Renal cortical epithelial cell (primary cell): ENCODE measurements at places on chromosomes 7 and 10. TPM values are rescaled to one million over a fixed set of nuclear protein-coding genes. Genes with fewer than 3 reads are reported as not detected.

DNA sequence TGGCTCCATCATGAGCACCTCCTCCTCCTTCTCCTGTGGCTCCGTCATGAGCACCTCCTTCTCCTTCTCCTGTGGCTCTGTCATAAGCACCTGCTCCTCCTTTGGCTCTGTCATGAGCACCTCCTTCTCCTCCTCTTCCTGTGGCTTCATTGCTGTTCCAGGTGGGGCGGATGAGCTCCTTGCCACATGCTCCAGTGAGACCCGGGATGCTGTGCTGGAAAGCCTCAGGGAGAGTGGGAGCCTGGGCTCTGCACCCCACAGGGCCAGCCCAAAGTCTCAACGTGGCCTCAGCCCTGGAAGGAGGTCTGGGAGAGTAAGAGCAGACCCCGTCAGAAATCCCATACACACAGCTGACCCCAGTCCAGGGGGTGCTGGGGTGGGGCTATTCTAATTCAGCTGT, 380.7 kb downstream of the TCERG1L start:
- DNase-seq = no peak

GRCh38 chr10:110501142-110501937, 3.6 kb downstream of the DUSP5 start:
- DNase-seq = peak; percentile 95

- peak; percentile 92 for DNase-seq
Measured at GRCh38 chr7:3943779-3944520, 642.9 kb downstream of the SDK1 start.

- DNase-seq = no peak
Measured at GRCh38 chr10:124642088-124642710, 102.0 kb downstream of the FAM53B start.

- no peak for DNase-seq
Measured at GRCh38 chr10:60714233-60714632, 64.0 kb upstream of the CDK1 start.

DNA sequence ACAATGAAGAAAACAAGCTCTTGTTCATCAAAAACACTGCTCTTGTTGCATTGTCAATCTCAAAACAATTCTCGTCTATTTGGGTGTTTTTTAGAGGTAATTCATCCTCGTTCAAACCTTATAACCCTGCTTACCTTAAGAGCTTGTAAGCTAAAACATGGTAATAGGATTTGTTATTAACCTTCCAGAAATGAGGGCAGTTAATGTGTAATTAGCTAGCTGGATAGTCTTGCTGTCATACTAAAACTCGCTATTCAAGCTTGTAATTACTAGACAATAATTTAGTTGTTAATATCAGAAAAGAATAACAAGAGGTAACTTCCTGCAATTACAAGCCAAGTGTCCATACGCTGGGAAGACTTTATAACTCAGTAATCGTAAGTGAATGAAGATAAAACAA, 101.6 kb downstream of the UBE2H start:
- DNase-seq = peak; percentile 84

DNA sequence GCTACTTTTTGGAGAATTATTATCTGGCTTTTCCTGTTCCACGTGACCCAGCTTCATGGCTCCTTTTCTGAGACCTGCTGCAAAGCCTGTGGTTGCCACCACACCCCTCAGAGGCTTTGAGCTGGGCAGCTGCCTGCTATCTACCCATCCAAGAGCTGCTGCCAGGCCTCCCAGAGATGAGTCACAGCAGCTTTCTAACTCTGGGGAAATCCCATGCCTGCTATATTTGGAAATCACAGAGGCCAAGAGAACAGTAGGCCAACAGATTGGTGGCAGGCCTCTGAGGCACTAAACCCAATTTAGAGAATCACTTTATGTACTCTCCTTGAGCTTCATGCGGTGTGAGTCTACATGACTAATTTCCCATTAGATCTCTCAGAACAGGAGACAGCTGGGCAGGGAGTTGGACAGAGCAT, 35.2 kb downstream of the SGCE start:
- DNase-seq = peak; percentile 96

GRCh38 chr7:139481364-139481763, 2.1 kb downstream of the KLRG2 start:
- DNase-seq = no peak

DNA sequence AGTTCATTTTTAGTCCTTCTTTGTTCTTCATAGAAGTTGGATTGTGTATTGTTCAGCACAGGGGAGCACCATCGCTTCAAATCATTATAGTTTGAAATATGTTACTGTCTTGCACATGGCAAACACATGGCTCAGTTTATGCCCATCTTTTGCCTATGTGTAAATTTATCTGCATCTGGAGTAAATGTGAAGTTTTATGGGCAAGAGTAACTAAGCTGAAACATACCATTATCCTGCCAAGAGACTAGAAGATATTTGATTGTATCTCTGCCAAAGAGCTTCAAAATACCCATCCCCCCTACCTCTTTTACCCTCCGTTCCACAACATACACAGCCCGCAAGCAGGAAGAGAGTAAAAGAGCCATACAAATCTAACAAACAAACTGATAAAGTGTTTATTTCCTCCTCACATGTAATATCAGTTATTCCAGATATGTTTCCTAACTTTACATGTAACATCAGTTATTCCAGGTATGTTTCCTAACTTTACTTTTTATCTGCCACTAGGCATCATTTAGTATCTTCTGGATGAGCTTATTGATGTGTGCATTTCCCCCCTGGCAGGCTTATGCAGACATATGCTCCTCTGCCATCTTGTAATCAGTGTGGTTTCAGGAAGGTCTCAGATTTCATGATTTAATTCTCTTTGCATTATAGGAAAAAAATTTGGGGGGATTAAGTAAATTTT, 127.7 kb downstream of the SRI start:
- DNase-seq = no peak

GRCh38 chr10:49664006-49664841, 15.2 kb upstream of the C10orf53 start:
- no peak for DNase-seq

DNA sequence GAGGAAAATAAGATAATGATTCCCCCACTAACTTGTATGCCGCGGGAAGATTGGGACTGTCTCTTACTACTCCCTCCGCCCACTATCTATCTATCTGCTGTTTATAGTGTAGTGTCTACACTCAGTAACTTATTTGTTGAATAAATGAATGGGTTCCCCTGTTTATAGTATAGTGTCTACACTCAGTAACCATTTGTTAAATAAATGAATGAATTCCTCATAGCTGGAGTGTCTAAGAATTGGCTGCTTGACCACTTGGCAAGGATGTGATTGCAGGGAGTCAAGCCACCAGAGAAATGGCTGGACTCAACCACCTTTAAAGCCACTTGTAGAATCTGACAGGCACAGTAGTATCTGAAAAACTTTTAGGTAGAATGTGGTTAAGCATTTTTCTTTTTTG, 147.1 kb downstream of the TRIL start:
- no peak for DNase-seq

GRCh38 chr10:33233221-33233620, 101.2 kb downstream of the NRP1 start:
- DNase-seq = no peak

- no peak for DNase-seq
Measured at GRCh38 chr7:152568972-152569371, 107.0 kb downstream of the XRCC2 start.

GRCh38 chr7:70595755-70596597, 536.0 kb upstream of the GALNT17 start:
- no peak for DNase-seq

- peak; percentile 70 for DNase-seq
Measured at GRCh38 chr10:12191715-12192114, 4.0 kb downstream of the NUDT5 start.

DNA sequence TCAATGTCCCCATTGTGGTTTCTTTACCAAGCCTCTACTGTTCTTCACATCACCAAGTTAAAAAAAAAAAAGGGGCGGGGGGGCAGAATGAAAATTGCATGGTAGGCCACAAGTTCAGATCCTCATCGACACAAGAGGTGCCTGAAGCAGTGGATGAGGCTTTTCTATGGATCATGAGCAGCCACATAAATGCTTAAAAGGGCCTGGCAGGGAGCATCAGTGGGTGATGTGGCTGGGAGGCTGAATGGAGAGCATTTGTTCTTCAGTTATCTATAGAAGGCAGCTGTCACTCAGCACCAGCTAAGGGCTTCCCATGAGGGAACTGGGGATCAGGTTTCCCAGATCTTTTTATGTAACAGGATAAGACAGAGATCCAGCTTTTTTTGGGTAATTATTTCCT, 117.9 kb downstream of the CFTR start:
- DNase-seq = no peak

GRCh38 chr10:36345807-36346206, 703.7 kb upstream of the FZD8 start:
- no peak for DNase-seq

- peak; percentile 44 for DNase-seq
Measured at GRCh38 chr10:58546137-58546536, 33.5 kb downstream of the BICC1 start.

- no peak for DNase-seq
Measured at GRCh38 chr7:55381189-55381588, 16.1 kb downstream of the LANCL2 start.

DNA sequence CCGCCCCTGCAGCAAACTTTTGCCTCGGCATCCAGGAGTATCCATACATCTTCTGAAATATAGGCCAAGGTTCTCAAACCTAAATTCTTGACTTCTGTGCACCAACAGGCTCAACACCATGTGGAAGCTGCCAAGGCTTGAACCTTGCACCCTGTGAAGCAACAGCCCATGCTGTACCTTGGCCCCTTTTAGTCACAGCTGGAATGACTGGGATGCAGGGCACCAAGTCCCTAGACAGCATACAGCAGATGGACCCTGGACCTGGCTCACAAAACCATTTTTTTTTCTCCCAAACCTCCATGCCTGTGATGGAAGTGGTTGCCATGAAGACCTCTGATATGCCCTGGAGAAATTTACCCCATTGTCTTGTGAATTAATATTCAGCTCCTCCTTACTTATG, 233.8 kb upstream of the KCND2 start:
- no peak for DNase-seq

- peak; percentile 32 for DNase-seq
Measured at GRCh38 chr10:122878799-122879338, 512 bp downstream of the FAM24B start.

DNA sequence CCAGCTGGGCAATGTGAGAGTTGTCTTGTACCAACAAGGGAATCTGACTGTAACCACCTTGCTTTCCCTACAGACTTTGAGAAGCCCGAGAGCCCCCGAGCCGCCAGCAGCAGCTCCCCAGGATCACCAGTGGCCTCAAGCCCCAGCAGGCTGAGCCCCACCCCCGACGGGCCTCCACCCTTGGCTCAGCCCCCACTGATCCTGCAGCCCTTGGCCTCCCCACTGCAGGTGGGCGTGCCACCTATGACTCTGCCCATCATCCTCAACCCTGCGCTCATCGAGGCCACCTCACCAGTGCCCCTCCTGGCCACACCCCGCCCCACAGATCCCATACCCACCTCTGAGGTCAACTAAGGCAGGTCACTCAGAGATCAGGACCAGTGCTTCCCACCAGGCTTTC, 13.5 kb upstream of the NFKB2 start:
- DNase-seq = no peak

GRCh38 chr10:61698968-61699655, 36.4 kb downstream of the CABCOCO1 start:
- no peak for DNase-seq

Gene PPP1R17
- not detected in 2 replicates for total RNA-seq

Gene ANKRD7
- 3.6 and 4.6 TPM in 2 replicates for total RNA-seq

Gene FRMD4A
- total RNA-seq = 8.5 and 18.6 TPM in 2 replicates

Gene MAT1A
- total RNA-seq = 0.15 TPM in 1 of 2 replicates, not detected in the other

Gene OPN4
- total RNA-seq = not detected in 2 replicates

Gene OR2A7
- total RNA-seq = 1.7 and 5.6 TPM in 2 replicates

Gene POLD2
- total RNA-seq = 58.3 and 58.9 TPM in 2 replicates

Gene PRKAR2B
- 0.80 and 0.87 TPM in 2 replicates for total RNA-seq

Gene LLCFC1
- not detected in 2 replicates for total RNA-seq

Gene SORCS3
- total RNA-seq = 0.70 and 1.4 TPM in 2 replicates

Gene ATG9B
- 0.10 TPM in 1 of 2 replicates, not detected in the other for total RNA-seq

Gene CUBN
- 0.35 and 4.0 TPM in 2 replicates for total RNA-seq

Gene WNT2
- total RNA-seq = 0.35 TPM in 1 of 2 replicates, not detected in the other

Gene MTPN
- total RNA-seq = 127 and 152 TPM in 2 replicates

Gene CARD11
- total RNA-seq = 20.1 and 25.3 TPM in 2 replicates
